ENCODE measurements at places on chromosomes 12 and 14.

DNA sequence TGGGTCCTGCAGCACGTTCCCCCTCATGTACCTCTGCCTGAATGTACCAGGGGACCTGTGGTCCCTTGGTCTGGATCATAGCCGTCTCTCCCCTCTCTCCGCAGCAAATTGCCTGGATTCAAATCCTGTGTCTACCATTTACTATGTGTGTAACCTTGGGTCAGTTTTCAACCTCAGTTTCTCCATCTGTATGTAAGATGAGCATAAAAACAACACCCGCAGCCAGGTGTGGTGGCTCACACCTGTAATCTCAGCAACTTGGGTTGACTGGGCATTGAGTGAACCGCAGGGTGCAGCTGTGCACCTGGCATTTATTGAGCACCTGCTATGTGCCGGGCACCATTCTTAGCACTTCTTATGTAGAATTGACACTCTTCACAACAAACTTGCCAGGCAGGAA is 14.1 kb downstream of the CYP46A1 start:
- no peak for DNase-seq

- no peak for DNase-seq
Measured at GRCh38 chr14:51865953-51866747, 5.7 kb downstream of the GNG2 start.

GRCh38 chr12:66129934-66130266 is 650 bp downstream of the LLPH start:
- DNase-seq: no peak

DNA sequence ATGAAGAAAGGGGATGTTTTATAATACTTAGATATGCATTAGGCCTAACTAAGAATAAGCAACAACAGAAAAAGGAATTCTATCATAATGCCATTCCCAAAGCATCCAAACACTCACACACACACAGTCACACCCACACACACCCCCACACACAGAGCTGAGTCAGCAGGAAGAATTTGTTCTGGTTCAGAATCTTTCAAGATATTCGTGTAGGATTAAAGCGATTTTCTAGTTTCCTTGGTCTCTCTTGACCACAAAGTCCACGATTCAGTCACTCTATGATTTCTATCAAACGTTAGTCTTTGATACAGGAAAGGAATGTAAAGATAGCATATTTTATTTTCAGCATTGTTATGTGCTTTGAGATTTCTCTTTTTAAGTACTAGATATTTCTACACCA is 382.6 kb upstream of the DCN start:
- no peak for DNase-seq

- DNase-seq: no peak
Measured at GRCh38 chr14:37369425-37369824, 171.7 kb downstream of the MIPOL1 start.

DNA sequence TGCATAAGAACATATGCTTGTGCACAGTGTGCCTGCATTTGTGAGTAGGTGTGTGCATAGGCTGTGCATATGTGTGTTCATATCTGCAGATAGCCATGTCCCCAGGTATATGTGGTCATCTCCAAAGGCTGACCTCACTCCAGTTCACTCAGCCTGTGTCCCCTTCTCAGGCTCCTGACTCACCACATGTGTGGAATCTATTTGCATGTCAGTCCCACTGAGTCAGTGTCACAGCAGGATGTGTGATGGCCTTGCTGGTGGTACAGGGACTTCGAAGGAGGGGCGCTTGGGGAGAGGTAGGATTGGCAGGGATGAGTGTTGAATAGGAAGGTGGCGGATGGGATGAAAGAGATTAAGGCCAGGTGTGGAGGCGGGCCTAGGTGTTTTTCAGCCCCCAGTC is 35.5 kb downstream of the KRT80 start:
- DNase-seq: no peak
